ENCODE measurements at places on chromosomes 13 and 19.

DNA sequence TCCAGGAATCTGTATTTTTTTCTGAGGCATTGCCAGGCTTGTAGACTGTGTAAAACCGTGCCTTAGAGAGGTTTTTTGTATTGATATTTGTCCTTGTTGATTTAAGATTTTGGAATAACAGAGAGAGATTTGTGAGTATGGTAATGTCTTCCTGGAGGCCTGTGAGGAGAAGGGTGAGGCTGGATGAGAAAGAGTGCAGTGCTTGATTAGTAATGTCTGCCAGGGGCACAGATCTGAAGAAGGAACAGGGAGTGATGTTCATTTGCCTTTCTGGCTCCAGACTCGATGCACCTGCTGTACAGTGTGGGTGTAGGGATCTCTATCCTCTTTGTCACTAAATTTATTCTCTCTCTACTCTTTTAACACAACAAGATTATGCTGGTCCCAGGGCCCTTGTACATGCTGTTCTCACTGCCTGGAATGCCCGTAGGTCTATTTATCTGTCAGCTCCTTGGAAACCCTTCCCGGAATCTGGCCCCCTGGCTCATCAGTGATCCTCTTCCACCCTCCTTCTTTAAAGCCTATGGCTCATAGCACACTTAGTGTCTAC is 4.2 kb downstream of the FIZ1 start:
- H3K27me3 ChIP-seq: no peaks in the 10 kb centered on the region
- H3K27ac ChIP-seq: no peak overlapping the region
- no peak overlapping the region for H3K4me3 ChIP-seq
- no peak for DNase-seq

- no peaks in the 10 kb centered on the region for H3K36me3 ChIP-seq
- H3K4me3 ChIP-seq: no peak overlapping the region
- no peaks in the 10 kb centered on the region for H3K27me3 ChIP-seq
- DNase-seq: no peak
- H3K4me1 ChIP-seq: no peaks in the 10 kb centered on the region
Measured at GRCh38 chr19:38778733-38779132, 5.4 kb upstream of the LGALS7 start.

DNA sequence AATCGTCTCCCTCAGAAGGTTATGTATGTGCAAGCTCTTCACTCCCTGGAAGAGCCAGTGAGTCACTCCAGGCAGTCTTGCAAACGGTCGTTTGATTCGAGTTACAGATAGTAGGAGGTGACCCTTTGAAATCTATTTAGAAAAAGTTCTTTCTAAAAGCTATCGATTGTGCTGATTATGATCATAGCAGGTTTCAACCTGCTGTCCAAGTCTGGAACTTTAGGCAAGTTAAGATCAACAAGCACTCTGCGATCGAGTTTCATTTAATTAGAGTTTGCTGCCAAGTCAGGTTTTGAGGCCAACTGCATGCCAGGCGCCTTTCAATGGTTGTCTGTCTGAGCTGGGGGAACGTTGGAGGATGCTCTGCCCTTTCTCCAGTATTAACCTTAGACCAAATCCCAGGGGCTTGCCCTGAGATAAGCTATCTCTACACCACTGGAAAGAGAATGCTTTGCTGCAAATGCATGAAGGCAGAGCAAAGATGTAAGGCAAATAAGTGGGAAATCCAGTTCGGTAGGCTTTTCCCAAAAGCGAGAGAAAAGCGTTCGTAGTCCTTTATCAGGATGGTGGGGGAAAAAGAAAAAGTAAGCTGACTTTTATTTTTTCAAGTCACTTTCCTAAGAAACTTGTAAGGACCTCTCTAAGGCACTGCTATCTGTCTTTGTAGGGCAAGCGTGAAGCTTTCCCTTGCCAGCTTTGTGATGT is 287.5 kb downstream of the ATP8A2 start:
- no peak overlapping the region for H3K4me3 ChIP-seq
- no peak overlapping the region for H3K27ac ChIP-seq
- no peaks in the 10 kb centered on the region for H3K27me3 ChIP-seq
- H3K4me1 ChIP-seq: no peaks in the 10 kb centered on the region
- no peak for DNase-seq

DNA sequence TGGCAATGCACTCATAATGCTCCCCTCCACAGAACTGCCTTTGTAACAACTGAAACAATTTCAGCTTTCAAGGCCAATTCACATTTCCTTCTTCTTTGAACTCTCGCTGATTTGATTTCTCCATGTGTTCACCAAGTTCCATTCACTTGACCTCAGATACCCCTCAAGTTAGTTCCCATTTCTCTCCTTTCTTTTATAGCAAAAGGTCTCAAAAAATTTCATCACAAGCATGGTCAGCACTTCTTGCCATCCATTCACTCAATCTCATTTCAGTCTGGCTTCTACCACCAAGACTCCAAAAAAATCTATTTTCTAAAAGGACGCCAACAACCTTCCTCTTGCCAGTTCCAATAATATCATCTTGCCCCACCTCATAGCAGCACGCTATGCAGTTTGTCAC is 135.7 kb downstream of the DIAPH3 start:
- no peaks in the 10 kb centered on the region for H3K36me3 ChIP-seq
- DNase-seq: no peak
- H3K27ac ChIP-seq: no peak overlapping the region
- no peaks in the 10 kb centered on the region for H3K27me3 ChIP-seq
- H3K4me3 ChIP-seq: no peak overlapping the region

DNA sequence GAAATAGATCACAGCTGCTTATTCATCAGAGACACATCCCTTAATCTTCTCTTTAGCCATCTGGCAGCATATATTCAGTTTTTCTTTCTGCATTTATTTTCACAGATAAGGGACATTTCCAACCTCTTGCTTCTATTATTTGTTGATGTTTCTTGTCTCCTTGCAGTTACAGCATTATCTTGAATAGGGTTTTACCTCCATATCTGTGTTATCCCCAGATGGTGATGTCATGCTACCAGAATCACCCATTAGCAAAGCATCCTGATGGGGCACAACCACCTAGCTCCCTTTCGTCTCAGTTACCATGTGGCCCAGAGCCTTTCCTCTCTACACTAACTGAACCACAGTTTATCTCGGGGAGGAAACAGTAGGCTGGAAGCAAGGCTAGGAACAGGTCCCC is 483.9 kb downstream of the FOXO1 start:
- no peaks in the 10 kb centered on the region for H3K36me3 ChIP-seq
- no peak overlapping the region for H3K27ac ChIP-seq

DNA sequence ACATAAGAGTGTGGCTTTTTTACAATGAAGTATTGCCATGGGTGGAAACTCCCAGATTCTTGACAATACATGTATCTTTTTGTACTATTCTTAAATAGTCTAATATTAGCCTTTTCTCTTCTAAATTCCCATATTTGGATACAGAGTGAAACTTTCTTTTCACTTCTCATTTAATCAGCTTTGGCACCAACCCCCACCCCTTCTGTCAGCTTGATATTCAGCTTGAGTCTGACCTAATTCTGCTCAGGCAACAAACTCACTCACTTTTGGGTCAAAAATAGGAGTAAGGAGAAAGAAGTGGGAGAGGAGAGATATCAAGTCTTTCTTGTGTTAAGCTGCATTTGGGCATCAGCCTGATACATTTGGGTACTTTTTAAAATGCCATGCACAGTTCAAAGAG is 397.5 kb downstream of the COG6 start:
- H3K4me1 ChIP-seq: no peaks in the 10 kb centered on the region
- H3K4me3 ChIP-seq: no peak overlapping the region
- no peak overlapping the region for H3K27ac ChIP-seq
- no peak for DNase-seq
- H3K36me3 ChIP-seq: no peaks in the 10 kb centered on the region
- no peaks in the 10 kb centered on the region for H3K27me3 ChIP-seq

- no peak overlapping the region for H3K27ac ChIP-seq
Measured at GRCh38 chr19:51140441-51140840, 1.7 kb upstream of the SIGLEC7 start.

- H3K36me3 ChIP-seq: no peaks in the 10 kb centered on the region
- DNase-seq: no peak
- no peak overlapping the region for H3K4me3 ChIP-seq
- no peaks in the 10 kb centered on the region for H3K4me1 ChIP-seq
- no peak overlapping the region for H3K27ac ChIP-seq
- H3K27me3 ChIP-seq: no peaks in the 10 kb centered on the region
Measured at GRCh38 chr19:46453661-46454060, 17.7 kb downstream of the PNMA8A start.

DNA sequence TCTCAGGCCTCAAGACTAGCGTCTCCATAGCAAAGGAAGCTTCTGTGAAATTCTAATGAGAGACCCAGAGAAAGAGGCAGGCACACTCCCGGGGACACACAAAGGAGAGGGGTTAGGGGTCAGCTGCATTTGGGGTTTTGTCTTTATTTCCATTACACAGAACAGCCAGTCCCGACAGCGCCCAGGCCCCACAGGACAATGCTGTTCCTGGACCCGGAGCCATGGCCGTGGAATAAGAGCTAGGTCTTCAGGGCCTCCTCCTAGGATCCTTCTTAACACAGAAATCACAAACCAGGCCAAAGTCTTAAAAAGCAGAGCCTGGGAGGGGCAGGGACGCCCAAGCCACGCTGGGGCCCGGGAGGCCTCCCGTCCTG is 22.8 kb downstream of the KCTD15 start:
- no peak overlapping the region for H3K4me3 ChIP-seq
- H3K27ac ChIP-seq: no peak overlapping the region
- H3K4me1 ChIP-seq: no peaks in the 10 kb centered on the region
- peaks cover 3% of the 10 kb centered on the region for H3K27me3 ChIP-seq
- DNase-seq: no peak
- H3K36me3 ChIP-seq: no peaks in the 10 kb centered on the region

DNA sequence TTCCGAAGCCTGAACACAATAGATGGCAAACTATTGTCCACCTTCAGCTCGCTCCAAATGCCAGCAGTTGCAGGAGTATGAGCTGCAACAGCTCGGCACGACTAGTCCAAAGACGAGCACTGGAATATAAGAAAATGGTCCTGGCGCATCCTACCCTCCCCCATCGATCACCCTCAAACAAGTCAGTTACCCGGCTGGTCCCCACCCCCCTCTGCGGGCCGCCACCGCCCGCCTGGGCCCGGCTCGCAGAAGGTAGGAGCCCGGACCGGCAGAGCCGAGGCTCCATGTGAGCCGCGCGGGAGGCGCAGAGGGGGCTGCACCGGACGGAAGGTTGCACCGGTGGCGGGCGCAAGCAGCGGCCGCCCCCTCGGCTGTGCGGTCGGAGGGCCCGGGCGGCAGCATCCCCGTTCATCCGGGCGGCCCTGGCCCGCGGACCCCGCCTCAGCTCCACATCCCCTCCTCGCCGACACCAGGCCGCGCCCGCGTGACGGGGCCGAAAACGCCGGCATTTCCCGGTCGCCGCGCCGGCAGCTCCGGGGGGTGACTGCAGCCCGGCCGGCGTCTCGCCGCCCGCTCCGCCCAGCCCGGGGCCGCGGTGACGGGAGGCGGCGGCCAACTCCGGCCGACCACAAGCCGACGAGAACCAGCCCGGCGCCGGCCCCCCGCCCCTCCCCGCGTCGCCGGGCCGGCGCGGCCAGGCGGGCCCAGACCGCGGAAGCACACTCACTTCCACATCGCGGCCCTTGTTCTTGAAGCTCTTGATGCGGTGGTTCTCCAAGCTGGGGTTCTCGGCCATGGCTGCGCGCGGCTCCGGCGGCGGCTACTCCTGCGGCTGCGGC is 552 bp downstream of the KPNA3 start:
- no peaks in the 10 kb centered on the region for H3K36me3 ChIP-seq
- H3K4me1 ChIP-seq: peaks cover 23% of the 10 kb centered on the region
- peak overlapping the region; percentile 68 for H3K4me3 ChIP-seq
- peak overlapping the region; percentile 80 for H3K27ac ChIP-seq
- H3K27me3 ChIP-seq: no peaks in the 10 kb centered on the region

GRCh38 chr13:74784959-74785358 is 650.8 kb upstream of the KLF12 start:
- no peaks in the 10 kb centered on the region for H3K27me3 ChIP-seq
- no peaks in the 10 kb centered on the region for H3K4me1 ChIP-seq
- H3K4me3 ChIP-seq: no peak overlapping the region
- no peak overlapping the region for H3K27ac ChIP-seq
- H3K36me3 ChIP-seq: no peaks in the 10 kb centered on the region

- no peak overlapping the region for H3K27ac ChIP-seq
- no peak overlapping the region for H3K4me3 ChIP-seq
- H3K36me3 ChIP-seq: no peaks in the 10 kb centered on the region
- DNase-seq: no peak
Measured at GRCh38 chr13:102122147-102122546, 279.7 kb downstream of the FGF14 start.

- DNase-seq: no peak
- no peak overlapping the region for H3K4me3 ChIP-seq
- no peak overlapping the region for H3K27ac ChIP-seq
- H3K4me1 ChIP-seq: peaks cover 11% of the 10 kb centered on the region
Measured at GRCh38 chr19:954272-954671, 28.4 kb downstream of the ARID3A start.

DNA sequence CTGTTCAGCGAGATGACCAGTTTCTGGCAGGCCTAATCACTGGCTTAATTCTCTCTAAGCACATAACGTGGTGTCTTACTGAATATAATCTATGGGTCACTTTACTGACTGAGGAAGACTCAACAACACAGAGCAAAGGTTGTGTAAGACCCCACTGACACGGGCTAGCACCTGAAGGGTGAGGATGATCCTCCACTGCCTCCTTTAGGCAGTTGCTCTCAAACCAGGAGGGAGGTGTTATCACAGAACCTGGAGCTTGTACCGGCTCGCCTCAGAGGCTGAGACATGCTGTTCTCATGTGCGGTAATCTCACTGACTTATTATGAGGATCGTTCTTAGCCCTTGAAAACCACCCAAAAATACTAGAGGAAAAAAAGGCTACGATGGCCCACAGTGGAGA is 28.3 kb downstream of the RCBTB2 start:
- H3K4me3 ChIP-seq: no peak overlapping the region
- H3K27me3 ChIP-seq: no peaks in the 10 kb centered on the region
- no peak overlapping the region for H3K27ac ChIP-seq
- no peak for DNase-seq
- no peaks in the 10 kb centered on the region for H3K36me3 ChIP-seq
- peaks cover 34% of the 10 kb centered on the region for H3K4me1 ChIP-seq

DNA sequence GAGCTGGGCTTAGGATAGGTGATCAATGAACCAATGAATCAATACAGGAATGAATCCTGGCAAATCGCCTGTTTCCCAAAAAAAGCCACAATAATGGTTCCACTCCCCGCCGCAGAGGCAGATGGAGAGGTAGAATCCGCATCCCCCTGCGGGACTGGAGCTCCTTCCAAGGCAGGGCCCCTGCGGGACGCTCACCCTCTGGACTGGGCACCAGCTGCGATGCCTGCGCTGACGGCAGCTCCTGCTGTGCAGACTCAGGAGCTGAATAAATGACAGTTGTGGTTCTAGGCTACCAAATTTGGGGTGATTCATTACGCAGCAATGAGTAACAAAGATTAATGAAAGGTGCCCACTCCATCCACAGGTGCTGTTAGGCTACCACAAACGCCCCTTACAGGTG is 8.8 kb upstream of the CDC34 start:
- no peaks in the 10 kb centered on the region for H3K4me1 ChIP-seq
- H3K27ac ChIP-seq: no peak overlapping the region
- no peak overlapping the region for H3K4me3 ChIP-seq
- no peaks in the 10 kb centered on the region for H3K27me3 ChIP-seq
- DNase-seq: no peak
- H3K36me3 ChIP-seq: no peaks in the 10 kb centered on the region

GRCh38 chr19:52007451-52007805 is 583 bp downstream of the ZNF615 start:
- peak overlapping the region; percentile 89 for H3K4me3 ChIP-seq
- peaks cover 19% of the 10 kb centered on the region for H3K36me3 ChIP-seq
- H3K27me3 ChIP-seq: no peaks in the 10 kb centered on the region
- DNase-seq: no peak
- peaks cover 7% of the 10 kb centered on the region for H3K4me1 ChIP-seq

Measured in naive thymus-derived CD4-positive, alpha-beta T cell (primary cell).